Right cardiac atrium (tissue), 5 donors: ENCODE measurements at places on chromosomes 6 and 20. TPM values are rescaled to one million over a fixed set of nuclear protein-coding genes. Genes with fewer than 3 reads are reported as not detected.

The GPX6 gene
- not detected for total RNA-seq

The TRIM26 gene
- 25.2 TPM for total RNA-seq

The CCN6 gene
- not detected for total RNA-seq

The TRERF1 gene
- 2.8 TPM for total RNA-seq

The ARMC12 gene
- total RNA-seq: not detected

The MAS1 gene
- 0.03 TPM for total RNA-seq

The PDE7B gene
- 6.4 TPM for total RNA-seq

DNA sequence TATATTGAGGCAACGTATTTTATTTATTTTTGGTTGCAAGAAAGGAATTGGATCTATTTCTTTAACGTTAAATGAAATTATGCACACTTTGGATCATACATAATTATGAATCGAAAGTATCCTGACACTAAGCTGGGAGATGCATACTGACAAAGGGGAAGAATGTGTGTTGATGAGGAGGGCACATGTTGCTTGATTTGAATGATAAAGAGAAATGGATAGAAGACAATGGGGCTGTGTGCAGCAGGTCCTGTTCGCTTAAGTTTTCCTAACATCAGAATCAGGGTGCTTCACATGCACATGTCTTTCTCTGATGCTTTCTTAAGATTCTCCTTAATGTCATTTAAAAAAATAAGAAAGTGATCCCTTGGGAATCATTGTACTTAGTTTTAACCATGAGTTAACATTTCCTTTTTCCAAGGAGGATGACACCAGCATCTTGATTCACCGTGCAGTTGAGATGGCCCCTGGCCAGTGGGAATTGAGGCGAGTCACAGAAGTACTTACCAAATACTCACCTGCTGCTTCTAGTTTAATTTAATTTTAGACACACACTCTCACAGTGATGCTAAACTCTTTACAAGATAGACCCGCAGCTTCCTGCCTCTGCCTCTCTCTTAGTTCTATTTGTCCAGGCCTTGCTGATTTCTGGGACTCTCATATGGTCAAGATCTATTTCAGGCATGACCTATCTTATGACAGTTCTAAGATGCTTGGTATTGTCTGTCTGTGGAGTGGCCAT lies 116.5 kb downstream of the CLIC5 start:
- no peak for DNase-seq

DNA sequence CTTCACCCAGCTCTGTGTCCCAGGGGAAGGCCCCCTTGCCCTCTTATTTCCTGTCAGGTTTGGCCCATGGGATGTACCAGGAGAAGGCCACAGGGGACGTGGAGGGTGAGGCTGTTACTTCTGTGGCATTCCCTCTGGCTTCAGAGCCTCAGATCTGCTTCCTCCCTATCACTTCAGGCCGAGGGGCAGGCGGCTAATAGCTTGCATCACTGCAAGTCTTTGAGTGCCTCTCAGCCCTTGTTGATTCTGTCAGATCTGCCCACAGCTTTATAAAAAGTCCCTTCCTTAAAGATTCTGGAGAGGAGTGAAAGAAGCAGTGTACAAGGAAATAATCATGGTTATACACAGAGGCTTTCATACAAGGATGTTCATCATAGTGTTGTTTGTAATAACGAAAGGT lies 86.9 kb downstream of the LRFN2 start:
- no peak for DNase-seq

GRCh38 chr6:12719017-12719416 lies 2.5 kb downstream of the PHACTR1 start:
- DNase-seq: no peak

DNA sequence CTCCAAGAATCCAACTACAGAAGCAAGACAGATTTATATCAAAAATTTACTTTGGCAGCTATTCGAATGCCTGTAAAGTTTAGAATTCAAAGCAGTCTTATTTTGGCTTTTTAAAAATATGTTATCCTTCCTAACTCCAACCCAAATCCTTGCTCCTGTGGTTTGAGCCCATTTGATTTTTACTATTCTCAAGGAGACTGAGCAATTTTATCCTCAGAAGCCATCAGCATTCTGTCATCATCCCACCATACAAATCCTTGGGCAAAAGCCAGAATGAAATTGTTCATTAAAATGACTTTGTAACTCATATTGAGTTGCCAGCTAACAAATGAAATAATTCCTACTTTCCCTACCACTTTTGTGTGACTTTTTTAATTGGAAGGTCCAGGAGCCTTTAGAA lies 392.8 kb downstream of the ADGRB3 start:
- DNase-seq: no peak

- DNase-seq: no peak
Measured at GRCh38 chr20:14959506-14960475, 622.4 kb upstream of the FLRT3 start.

DNA sequence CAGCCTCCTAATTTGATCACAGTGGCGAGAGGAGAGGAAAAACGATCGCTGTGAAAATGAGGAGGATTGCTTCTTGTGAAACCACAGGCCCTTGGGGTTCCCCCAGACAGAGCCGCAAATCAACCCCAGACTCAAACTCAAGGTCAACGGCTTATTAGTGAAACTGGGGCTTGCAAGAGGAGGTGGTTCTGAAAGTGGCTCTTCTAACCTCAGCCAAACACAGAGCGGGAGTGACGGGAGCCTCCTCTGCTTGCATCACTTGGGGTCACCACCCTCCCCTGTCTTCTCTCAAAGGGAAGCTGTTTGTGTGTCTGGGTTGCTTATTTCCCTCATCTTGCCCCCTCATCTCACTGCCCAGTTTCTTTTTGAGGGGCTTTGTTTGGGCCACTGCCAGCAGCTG lies 28.7 kb downstream of the SAYSD1 start:
- DNase-seq: no peak

DNA sequence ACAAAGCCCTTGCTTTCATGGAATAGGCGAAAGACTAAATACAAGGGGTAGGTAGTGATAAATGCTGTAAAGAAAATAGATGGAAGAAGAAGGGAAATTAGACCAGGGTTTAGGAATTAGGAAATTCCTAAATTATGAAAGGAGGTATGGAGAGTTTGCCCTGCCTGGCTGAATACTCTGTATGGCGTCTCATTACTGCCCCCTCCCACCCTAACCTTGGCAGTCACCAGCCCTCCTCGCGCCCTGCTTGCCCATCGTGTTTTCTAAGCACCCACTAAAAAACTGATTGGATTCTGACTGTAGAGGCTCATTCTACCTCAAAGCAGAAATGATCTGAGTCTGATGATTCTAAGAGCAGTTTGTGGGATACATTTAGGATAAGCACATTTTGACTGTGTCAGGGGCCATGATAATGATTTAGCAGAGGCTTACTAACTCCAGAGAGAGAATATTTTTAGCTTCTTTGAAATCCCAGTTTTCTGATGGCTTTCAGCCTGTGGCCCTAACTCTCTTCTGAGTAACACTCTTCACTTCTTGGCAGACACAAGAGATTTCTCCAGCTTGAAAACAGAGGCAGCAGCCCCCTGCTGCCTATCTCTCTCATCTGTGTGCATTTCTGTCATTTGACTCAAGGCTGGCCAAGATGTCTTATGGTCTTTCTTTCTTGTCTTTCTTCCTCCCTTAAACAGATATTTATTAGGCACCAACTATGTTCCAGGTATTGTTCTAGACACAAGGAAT lies 1.4 kb upstream of the CHD6 start:
- no peak for DNase-seq

- DNase-seq: no peak
Measured at GRCh38 chr6:156806155-156806554, 29.0 kb downstream of the ARID1B start.

DNA sequence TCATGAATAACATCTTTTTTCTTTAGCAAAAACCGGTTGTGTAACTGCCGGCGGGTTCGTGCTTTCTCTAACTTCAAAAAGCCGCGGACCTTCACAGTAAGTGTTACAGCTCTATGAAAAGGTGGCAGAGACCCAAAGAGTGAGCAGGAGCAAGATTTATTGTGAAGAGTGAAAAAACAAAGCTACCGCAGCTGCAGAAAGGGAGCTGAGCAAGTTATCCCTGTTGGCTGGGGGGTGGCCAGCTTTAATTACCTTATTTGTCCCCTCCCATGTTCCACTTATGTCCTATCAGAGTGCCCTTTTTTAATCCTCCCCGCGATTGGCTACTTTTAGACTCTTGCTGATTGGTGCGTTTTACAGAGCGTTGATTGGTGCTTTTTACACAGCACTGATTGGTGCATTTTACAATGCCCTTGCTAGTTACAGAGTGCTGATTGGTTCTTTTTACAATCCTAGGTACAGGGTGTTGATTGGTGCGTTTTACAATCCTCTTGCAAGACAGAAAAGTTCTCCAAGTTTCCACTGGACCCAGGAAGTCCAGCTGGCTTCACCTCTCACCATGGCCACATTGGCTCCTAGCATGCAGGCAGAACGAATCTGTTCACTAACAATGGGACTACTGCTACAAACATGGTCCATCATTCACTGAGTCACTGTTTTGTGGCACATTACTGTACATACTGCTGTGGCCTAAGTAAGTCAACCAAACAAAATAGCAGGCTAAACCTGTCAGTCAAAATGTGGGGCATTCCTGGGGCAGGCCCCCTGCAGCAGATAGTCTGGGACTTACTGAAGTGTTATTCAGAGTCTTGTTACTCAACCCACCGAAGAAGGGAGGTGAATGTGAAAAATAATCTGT lies 52.8 kb downstream of the MYLIP start:
- no peak for DNase-seq

GRCh38 chr6:2791450-2791974 lies 26.3 kb downstream of the WRNIP1 start:
- no peak for DNase-seq

GRCh38 chr20:59082981-59083380 lies 40.4 kb upstream of the PRELID3B start:
- DNase-seq: no peak

GRCh38 chr6:45441851-45442453 lies 64.2 kb upstream of the SUPT3H start:
- DNase-seq: no peak

GRCh38 chr6:138785980-138786379 lies 9.9 kb upstream of the ECT2L start:
- no peak for DNase-seq

DNA sequence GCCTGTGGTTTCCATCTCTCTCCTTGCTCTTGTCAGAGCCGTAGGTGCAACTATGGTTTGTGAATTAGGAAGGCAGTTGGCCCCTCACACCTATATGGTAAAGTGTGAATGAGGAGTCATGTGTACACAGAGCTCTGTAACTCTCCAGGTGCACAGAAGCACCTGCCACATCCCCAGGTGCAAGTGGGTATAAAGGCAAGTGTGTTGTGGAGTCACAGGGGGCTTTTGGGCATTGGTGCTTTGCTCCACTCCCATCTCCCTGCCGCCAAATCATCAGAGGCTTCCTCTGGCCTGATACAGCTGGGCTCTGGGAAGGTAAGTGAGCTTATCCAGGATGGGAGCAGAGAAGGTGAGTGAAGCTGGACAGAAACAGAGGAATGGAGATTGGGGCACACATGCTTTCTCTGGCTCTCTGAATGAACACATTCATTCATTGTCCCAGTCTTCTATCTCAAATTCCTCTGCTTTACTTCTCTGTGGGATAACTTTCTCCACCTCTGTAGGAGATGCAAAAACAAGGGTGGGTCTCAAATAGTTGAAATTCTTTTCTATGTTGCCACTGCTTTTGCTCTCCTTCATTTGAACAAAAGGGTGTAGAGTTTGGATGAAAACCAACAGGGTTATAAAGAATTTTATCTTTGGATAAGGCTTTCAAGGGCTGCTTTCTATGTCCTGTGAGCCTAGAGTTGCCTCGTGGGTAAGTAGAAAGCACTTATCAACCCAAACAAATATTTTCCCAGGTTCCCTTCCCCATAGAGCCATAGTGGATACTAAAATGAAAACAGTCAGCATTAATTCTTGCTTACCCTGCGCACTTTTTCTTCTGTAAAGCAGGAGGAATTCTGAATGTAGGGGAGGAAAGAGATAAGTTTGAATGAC lies 45.0 kb upstream of the RIPOR2 start:
- DNase-seq: no peak

DNA sequence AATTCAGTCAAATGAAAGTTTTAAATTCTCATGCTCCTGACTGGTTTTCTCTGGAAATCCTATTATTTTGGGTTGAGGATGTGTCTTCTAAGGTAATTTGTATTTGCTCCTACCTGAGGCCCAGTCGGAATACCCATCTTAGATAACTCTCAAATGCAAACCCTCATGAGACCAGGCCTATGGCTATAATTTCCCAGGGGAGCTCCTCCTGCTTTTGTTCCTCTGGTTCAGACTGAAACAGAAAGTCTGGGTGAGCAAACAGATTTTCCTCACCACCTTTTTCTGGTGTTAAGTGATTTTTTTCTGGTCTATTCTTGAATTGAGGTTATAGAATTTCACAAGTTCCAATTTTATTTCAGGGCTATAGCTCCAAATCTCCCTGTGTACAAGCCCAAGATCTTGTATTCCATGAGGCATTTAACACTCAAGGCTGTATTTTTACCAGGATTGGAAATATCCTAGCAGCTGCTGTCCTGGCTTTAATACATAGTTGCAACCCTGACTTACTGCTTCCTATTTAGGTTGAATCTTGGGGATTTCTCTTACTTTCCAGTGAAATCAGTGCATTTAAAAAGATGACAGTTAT lies 169.1 kb upstream of the PTCHD4 start:
- DNase-seq: no peak

DNA sequence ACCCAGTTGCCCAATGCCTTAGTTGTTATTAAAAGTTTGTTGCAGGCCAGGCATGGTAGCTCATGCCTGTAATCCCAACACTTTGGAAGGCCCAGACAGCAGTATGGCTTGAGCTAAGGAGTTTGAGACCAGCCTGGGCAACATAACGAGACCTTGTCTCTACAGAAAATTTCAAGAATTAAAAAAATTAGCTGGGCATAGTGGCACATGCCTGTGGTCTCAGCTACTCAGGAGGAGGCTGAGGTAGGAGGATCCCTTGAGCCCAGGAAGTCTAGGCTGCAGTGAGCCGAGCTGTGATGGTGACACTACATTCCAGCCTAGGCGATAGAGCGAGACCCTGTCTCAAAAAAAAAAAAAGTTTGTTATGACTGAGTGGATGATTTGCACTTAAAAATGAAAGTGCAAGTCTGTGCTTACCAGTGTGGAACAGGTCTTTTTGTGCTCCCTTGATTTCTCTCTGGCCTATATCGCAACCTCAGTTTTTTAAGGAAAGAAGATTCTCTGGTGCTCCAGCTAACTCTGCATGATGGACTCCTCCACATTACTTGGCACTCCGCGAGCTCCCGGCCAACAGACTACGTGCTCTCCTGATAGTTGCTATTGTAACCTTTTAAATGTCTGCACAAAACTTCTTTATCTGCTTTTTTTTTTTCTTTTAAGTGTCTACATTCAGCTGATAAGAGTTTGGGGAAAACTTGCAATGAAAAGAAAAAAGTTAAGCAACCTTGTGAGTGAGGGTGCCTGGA lies 22.1 kb downstream of the ZKSCAN3 start:
- DNase-seq: peak; percentile 33

DNA sequence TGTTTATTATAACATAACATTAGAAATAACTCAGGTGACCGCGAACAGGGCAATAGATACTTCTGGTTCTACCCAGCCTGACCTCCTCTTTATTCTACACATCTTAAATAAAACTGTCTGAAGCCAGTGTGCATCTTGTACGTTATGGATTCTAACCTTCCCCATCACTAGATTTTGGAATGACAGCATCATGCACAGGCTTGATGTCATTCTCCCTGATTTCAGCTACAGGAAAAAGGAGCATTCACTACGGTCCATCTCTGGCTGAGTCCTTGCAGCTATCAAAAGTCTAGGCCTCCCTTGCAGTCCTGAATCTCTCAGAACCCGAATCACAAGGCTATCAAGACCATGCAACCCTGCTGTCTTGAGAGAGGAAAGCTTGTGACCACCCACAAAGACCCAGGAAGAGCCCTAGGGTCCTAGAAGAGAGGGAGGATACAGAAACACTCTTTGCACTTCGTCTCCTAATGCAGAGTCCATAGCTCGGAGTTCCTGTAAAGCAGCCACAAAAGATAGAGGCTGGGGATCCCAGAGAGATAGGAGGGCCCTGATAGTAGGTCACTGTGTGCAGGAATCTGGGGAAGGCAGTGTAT lies 845 bp downstream of the HLA-DPA1 start:
- no peak for DNase-seq
